Upper lobe of left lung (tissue), 6 donors: ENCODE measurements at places on chromosomes 11 and 22. TPM values are rescaled to one million over a fixed set of nuclear protein-coding genes. Genes with fewer than 3 reads are reported as not detected.
A peak's percentile ranks its signal among the peaks of the same experiment; 100 is the strongest.

Gene RAG1
- 1.4 TPM for total RNA-seq

Gene MYO18B
- total RNA-seq: 1.3 TPM

- peaks cover 33% of the 10 kb centered on the region for H3K4me1 ChIP-seq
- DNase-seq: no peak
- H3K4me3 ChIP-seq: no peak overlapping the region
- no peak overlapping the region for H3K27ac ChIP-seq
Measured at GRCh38 chr11:8828580-8829361, 82.2 kb upstream of the AKIP1 start.

- no peak overlapping the region for H3K4me3 ChIP-seq
- H3K36me3 ChIP-seq: no peaks in the 10 kb centered on the region
- H3K4me1 ChIP-seq: no peaks in the 10 kb centered on the region
- H3K27me3 ChIP-seq: no peaks in the 10 kb centered on the region
Measured at GRCh38 chr22:33519071-33519973, 401.0 kb downstream of the LARGE1 start.

DNA sequence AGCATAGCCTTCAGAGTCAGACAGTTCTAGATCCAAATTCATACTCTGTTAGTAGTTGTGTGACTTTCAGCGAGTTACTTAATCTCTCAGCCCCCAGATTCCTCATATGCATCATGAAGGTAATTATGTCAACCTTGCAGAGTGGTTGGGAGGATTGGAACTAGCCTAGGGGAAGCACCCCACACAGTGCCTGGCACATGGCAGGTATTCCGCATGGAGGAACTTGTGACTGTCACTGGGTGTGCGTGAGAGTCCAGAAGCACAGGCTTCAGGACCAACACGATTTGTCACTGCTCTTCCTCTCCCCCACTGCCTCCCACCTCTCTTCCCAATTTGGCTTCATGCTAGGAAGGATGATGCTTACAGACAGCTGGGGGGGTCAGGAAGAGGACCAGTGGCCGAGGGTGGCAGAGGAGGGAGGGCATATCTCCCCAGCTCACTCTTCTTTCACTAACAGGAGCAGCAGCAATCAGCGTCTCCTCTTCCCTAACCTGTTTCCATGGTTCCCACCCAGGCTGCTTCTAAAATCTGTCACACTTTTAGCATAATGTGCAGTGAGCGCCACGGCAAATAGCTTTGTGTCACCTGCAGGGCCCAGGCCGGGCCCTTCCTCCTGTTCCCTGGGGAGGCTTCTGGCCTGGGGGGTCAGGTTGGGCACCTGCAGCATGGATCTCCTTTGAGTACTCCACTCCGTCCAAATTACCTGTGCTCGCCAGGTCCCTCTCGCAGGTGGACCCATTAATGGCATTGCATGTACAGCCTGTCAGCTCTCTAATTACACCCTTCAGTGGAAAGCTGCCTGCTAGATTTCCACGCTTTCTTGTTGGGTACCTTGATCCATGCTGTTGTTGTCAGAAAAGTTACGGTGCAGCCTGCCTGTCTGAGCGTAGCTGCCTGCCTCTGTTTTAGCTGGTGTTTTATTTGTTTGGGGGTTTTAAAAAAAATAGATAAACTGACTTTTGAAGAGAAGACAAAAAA, 400.4 kb downstream of the NXPE2 start:
- H3K4me1 ChIP-seq: no peaks in the 10 kb centered on the region
- H3K4me3 ChIP-seq: no peak overlapping the region
- H3K27me3 ChIP-seq: peaks cover 7% of the 10 kb centered on the region
- H3K27ac ChIP-seq: no peak overlapping the region

DNA sequence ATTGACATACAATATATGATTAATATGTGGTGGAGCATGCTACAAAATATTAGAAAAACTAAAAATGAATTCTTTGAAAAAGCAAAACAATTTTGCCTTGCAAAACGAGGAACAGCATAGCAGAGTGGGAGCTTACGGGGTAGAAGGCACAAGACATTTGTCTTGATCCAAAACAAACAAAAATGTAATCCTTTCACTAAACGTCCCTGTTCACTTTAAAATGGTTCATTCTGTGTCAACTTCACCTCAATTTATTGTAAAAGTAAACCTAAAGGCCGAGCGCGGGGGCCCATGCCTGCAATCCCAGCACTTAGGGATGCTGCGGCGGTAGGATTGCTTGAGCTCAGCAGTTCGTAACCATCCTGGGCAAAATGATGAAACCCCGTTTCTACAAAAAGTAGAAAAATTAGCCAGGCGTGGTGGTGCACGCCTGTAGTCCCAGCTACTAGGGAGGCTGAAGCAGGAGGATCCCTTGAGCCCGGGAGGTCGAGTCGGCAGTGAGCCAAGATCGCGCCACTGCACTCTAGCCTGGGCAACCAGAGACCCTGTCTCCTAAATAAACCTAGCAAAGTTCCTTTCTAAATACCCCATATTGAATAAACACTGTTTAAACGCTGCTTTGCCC, 2.0 kb downstream of the PRDM10 start:
- H3K27ac ChIP-seq: peak overlapping the region; percentile 99
- H3K4me3 ChIP-seq: no peak overlapping the region
- H3K4me1 ChIP-seq: peaks cover 22% of the 10 kb centered on the region
- no peaks in the 10 kb centered on the region for H3K27me3 ChIP-seq
- no peak for DNase-seq

DNA sequence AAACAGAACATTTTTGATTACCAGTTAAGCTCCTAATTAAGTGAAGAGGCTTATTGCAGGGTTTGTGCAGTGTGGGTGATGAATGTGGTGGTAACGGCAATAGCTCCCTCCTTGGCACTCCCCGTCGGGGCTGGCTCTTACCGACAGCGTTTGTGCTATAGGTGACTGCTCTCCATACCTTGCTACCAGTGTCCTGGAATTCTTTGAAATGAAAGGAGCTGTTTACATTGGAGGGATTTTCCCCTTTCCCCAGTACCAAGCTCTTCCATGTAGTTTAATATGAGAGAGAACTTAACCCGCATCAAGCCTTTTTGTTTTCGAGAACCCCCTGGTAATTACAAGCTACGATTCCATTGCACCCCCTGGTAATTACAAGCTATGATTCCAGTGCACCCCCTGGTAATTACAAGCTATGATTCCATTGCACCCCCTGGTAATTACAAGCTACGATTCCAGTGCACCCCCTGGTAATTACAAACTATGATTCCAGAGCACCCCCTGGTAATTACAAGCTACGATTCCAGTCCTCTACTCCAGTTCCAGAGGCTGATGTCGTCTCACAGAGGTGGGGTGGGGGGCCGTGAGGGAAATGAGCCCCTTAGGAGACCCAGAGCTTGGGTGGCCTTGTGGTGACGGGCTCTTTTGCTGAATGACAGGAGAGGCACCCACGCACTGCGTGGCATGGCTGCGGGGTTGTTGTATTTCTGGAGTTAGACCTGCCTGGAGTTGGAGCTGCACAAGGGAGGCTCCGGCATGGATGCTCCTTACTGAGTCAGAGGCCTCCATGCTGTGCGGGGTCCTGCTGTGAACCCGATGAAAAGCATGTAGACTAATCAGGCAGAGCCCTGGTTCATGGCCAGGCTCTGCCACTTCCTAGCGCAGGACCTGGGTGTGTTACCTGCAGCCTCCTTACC, 205.3 kb downstream of the TBC1D22A start:
- H3K27ac ChIP-seq: no peak overlapping the region
- no peak overlapping the region for H3K4me3 ChIP-seq
- no peak for DNase-seq
- H3K27me3 ChIP-seq: no peaks in the 10 kb centered on the region
- H3K36me3 ChIP-seq: no peaks in the 10 kb centered on the region

Gene PLEKHB1
- total RNA-seq: 25.6 TPM

- no peak overlapping the region for H3K4me3 ChIP-seq
- peaks cover 15% of the 10 kb centered on the region for H3K4me1 ChIP-seq
- DNase-seq: no peak
- no peaks in the 10 kb centered on the region for H3K36me3 ChIP-seq
- no peaks in the 10 kb centered on the region for H3K27me3 ChIP-seq
Measured at GRCh38 chr11:102564110-102564509, 33.6 kb upstream of the MMP7 start.

DNA sequence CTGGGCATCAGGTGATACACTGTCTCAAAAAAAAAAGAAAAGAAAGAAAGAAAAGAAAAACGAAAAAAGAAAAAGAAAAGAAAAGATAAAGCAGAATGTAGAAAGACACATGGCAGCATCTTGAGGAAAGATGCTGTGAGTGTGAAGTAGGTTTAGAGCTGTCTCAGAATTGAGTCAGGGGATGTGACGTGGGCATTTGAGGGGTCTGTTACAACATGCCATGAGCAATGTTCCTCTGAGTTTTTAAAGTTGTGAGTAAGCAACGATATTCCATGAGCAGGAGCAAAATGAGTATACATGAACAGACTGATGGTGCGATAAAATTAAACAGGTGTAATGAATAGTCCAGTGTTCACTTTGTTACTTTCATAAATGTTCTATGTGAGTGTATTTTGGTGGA, 11.3 kb upstream of the QSER1 start:
- no peaks in the 10 kb centered on the region for H3K36me3 ChIP-seq
- H3K27me3 ChIP-seq: no peaks in the 10 kb centered on the region
- no peak overlapping the region for H3K4me3 ChIP-seq
- DNase-seq: no peak
- H3K4me1 ChIP-seq: no peaks in the 10 kb centered on the region
- H3K27ac ChIP-seq: no peak overlapping the region

DNA sequence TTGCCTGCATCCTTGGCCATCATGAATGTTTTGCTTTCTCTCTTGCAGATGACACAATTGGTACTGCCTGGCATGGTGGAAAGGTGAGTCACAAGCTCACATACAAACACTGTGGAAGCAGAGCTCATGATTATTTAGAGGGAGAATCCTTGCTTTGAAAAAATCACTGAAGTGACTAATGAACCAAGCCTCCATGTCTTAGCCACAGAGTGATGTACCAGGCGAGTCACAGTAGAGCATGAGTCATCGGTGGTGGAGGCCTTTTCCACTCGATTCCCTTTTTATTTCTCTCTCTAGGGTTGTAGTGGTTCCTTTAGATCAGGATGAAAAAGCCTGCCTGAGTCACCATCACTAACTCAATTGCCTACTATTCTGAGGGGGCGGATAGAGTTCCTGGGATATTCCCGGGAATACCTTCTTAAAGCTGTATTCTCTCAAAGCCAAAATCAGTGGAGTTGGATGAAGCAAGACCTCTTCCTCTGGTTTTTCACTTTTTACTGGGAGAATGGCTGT, 49.6 kb upstream of the ALKBH3 start:
- no peak for DNase-seq
- no peak overlapping the region for H3K4me3 ChIP-seq
- H3K36me3 ChIP-seq: no peaks in the 10 kb centered on the region
- H3K4me1 ChIP-seq: peaks cover 10% of the 10 kb centered on the region
- no peak overlapping the region for H3K27ac ChIP-seq
- no peaks in the 10 kb centered on the region for H3K27me3 ChIP-seq

DNA sequence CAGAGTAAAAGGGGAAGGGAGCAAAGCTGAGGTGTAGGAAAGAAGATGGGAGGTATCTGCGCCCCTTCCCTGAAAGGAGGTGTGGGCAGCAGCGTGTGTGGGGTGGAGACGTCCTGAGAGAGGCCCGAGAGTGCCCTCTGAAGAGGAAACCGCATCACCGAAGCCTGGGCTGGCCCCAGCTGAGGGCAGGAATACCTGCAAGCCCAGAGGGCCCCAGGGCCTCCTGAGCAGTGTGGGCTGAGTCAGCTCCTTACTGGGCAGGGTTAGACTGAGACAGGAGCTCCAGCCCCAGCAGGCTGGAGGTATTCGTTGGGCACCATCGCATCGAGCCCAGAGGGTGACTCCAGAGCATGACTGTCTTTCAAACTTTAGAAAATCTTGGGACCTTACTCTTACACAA, 534.0 kb upstream of the B3GAT1 start:
- no peak overlapping the region for H3K27ac ChIP-seq
- H3K4me1 ChIP-seq: no peaks in the 10 kb centered on the region
- no peaks in the 10 kb centered on the region for H3K27me3 ChIP-seq
- H3K36me3 ChIP-seq: no peaks in the 10 kb centered on the region

Gene DLG2
- total RNA-seq: 8.4 TPM
